ENCODE measurements at places on chromosomes 2 and 18. TPM values are rescaled to one million over a fixed set of nuclear protein-coding genes. Genes with fewer than 3 reads are reported as not detected.

The NEU2 gene
- total RNA-seq = not detected

The GCG gene
- 55.2 TPM for total RNA-seq

The ALPG gene
- 0.56 TPM for total RNA-seq

DNA sequence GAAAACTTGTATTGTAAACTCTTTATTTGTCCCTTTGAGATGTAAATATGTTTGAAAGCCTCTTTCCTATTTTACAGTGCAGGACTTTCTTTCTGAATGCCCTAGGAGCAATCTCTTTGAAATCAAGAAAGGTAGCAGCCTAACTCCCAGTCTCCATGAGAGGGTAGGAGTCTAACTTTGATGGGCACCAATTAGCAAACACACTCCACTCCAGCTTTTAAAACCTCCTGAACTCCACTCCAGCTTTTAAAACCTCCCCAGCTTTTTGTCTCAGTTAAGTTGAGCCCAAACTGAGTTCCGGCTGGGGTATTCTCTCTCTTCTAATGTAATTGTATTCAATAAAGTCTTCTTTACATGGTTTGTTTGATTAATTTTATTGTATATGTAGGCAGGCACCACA is 493.7 kb upstream of the CDH7 start:
- DNase-seq = no peak

DNA sequence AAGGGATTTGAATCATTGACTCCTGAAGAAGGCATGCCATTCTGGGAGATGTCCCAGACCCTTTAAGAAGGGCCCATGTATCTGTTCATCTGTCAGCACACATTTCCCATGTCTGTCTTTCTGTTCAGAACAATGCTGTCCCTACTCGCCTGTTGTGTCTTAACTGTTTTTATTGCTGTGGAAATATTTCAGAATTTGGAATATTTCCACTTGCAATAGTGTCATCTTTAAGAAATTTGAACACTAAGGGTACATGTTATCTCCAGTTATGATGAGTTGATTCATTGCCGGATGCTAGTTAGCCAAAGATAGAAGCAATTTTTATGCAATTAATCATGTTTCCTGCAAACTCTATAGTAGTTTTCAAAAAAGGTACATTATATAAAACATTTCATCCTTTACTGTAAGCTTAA is 36.9 kb upstream of the NT5C1B start:
- no peak for DNase-seq

DNA sequence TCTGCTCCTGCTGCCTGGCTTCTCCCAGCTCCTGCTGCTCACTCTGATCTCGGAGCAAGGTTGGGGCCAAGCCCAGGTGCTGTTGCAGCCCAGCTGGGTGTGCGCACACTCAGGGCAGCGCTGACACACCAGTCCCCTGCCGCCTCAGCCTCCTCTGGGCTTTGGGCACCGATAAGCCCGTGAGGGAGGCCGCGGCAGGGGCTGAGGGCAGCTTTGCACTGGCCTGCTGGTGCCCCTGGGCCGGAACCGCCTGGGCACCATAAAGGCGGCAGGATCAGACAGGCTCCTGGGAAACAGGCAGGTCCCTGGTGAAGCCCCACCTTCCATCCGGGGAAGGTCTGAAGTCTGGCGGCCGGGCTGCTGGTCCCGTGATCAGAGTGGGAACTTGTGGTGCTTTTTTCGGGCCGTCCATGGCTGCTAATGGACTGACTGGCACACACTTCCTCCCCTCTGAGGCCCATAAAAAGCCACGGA is 14.1 kb upstream of the EML6 start:
- DNase-seq = peak; percentile 72

GRCh38 chr2:240635121-240635997 is 10.1 kb downstream of the GPR35 start:
- peak; percentile 19 for DNase-seq

GRCh38 chr2:181573140-181573736 is 83.7 kb downstream of the CERKL start:
- DNase-seq = no peak

DNA sequence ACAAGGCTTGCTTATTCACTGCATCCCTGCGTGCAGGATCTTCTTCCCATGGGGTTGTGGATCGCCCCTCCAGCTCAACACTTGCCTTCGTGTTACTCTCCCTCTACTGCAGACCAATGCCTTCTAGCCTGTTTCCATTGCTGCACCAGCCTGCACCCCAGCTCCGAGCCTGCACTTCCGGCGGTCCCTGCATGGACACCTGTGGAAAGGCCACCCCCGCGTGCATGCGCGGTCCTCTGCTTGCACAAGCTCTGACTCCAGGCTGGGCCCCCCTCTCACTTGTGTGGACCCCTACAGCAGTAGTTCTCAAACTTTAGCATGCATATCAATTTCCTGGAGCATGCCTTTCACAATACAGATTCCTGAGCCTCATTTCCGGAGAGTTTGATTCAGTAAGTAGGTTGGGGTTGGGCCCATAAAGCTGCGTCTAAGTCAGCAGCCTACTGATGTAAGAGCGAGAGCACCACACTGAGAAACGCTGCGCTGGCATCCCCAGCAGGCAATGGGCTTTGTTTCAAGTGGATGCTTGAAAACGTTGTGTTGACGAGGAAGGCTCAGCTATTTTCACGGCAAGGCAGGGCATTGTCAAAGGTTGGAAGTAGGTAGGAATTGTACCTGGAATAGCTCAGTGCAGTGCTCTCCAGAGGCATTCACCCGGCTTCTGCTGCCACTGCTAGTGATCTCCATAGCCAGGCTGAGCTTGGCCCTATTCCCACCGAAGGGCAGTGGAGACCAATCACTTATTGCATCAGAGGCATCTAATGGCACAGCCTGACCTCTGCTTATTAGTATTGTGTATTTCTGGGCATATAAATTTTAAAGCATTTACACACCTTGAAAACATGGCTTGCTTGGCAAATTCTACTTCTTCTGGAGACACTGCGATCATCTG is 32.6 kb downstream of the CREG2 start:
- no peak for DNase-seq

GRCh38 chr2:72027426-72028161 is 120.1 kb downstream of the CYP26B1 start:
- no peak for DNase-seq

DNA sequence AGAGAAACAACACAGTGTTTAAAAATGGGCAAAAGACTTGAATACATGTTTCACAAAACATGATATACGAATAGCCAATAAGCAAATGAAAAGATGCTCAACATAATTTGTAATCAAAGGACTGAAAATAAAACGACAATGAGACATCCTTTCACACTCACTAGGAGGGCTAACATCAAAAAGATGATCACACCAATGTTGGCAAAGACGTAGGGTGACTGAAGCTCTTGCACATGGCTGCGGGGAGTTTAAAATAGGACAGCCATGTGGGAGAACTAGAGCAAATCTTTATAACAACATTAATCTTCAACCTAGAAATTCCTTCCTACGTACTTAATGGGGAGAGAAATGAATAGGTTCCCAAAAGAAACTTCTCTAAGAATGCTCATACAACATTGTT is 19.2 kb upstream of the SEH1L start:
- no peak for DNase-seq

DNA sequence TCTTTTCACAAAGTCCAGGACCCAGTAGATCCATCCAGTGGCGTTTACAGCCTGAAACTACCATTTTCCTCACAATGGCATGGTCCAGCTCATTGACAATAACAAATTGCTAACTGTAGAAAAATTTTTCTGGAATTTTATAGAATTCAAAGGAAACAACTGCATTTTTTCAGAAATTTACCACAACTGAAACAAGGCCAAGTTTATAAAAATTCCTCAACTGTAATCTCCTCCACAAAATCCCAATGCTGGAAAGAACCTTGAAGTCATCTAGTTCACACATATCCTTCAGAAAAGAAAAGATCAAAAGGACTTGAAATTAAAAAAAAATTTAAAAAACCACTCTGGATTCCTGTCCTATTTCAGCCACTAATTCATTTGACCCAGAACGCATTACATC is 226.0 kb upstream of the CTAGE1 start:
- DNase-seq = no peak

DNA sequence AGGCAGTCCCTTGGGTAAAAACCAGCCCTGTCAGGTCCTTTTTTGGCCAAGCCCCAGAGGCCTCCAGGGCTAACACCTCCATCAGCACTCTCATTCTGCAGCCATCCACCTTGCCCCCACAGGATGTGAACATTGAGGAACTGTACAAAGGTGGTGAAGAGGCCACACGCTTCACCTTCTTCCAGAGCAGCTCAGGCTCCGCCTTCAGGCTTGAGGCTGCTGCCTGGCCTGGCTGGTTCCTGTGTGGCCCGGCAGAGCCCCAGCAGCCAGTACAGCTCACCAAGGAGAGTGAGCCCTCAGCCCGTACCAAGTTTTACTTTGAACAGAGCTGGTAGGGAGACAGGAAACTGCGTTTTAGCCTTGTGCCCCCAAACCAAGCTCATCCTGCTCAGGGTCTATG is 7.3 kb downstream of the IL1F10 start:
- DNase-seq = no peak
